ENCODE measurements at places on chromosomes 3 and 15.

- no peak for DNase-seq
Observed at GRCh38 chr3:98027085-98027446, 8.0 kb downstream of the GABRR3 start.

GRCh38 chr15:41660235-41661077, at the start of gene MGA:
TSS of gene MGA (plus strand) at chr15:41660405.
- peak; percentile 83 for DNase-seq

GRCh38 chr15:62732078-62732477, 310.5 kb upstream of the TPM1 start:
- DNase-seq = no peak

DNA sequence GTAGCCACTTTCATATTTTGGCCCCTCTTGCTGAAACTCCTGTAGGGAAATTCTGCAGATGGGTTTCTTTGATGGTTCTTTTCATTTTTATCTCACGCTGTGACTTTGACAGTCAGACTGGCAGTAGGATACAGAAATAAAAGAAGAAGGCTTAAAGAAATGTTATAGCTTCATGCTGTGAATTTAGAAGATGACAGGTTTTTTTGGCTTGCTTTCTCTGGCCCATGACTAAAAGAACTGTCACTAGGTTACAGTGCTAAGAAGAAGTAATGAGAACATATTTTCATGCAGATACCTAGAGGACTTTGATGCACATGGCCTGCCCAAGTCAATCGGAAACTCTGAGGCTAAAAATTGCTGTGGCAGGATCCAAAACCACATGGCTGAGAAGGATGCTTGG, 334.5 kb downstream of the EPHA6 start:
- no peak for DNase-seq

- DNase-seq = no peak
Observed at GRCh38 chr15:66619152-66619903, 53.5 kb upstream of the LCTL start.

DNA sequence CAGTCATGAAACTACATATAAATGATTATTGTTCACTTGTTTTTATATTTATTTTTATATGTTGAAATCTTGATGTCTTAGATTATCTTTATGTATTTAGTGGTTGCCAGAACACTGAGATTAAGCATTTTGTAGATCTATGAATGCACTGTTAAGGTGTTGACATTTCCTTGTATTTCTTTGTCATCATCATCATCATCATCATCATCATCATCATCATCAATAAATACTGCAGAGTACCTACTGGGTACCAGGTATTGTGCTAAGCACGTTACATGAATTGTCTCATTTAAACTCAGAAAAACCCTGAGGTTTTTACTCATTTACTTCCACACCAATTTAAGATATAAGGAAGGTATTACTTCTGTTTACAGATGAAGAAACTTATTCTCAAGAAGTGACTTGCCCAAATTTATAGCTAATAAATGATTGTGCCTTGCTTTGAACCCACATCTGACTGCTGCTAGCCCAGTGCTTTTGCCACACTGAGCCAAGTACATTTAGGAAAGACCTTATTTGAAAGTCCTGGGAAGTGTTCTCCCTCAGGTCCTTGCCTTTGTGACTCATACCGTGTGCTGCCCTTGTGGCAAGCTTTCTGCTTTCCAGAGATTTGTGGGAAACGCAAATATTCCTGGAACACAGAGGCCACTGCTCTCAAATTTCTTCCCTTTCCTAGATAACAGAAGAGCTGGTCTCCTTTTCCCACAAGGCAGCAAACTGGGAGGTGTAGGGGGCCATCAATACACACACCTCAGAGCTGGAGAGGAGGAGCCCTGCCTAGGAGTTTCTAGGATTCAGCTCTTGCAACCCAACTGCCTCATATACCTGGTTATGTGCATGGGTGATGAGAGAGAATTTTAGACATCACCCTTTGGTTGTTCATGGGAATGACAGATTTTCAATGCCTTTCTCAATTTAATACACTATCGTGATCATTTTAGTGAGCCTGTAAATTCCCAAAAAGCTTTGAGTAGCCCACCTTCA, 115.4 kb upstream of the C15orf61 start:
- DNase-seq = no peak

GRCh38 chr3:97882975-97883598, 61.3 kb downstream of the CRYBG3 start:
- no peak for DNase-seq

GRCh38 chr15:50458348-50459112, 34.3 kb downstream of the USP8 start:
- no peak for DNase-seq

DNA sequence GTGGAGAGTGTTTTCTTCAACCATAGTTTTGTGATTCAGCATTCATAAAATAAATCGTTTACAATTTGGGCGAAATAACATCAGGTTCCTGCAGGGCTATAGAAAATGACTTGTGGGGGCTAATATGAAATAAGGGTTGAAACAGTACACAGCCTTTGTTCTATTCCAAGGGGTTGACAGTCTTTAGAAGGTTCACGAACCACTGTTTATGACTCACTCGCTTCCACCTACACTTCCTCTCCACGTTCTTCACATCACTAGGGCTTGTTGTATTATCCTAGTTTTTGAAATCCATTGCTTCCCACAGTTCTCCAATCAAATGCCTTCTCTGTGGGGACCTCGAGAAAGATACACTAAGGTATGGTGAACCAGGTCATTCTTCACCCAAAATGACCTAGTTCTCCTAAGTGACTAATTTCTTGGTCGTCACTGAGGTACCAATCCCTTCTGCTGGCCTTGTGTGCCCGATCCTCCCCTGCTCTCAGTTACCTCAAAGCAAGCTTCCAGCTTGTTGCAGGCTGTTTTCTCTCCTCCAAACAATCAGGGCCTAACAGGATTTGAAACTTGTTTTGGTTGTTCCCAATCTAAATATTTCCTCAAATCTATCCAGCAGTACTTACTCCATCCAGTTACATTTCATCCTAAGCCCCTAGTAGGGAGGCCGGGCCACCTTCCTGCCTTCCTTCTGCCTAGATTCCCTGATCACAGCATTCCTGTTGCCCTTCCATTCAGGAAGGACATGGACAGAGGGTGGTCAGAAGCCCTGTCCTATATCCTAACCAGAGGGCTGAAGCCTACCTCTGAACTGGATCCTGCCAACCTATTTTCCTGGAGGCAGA, 23.1 kb upstream of the TBL1XR1 start:
- no peak for DNase-seq

- no peak for DNase-seq
Observed at GRCh38 chr3:42605546-42606173, 5.2 kb downstream of the NKTR start.

DNA sequence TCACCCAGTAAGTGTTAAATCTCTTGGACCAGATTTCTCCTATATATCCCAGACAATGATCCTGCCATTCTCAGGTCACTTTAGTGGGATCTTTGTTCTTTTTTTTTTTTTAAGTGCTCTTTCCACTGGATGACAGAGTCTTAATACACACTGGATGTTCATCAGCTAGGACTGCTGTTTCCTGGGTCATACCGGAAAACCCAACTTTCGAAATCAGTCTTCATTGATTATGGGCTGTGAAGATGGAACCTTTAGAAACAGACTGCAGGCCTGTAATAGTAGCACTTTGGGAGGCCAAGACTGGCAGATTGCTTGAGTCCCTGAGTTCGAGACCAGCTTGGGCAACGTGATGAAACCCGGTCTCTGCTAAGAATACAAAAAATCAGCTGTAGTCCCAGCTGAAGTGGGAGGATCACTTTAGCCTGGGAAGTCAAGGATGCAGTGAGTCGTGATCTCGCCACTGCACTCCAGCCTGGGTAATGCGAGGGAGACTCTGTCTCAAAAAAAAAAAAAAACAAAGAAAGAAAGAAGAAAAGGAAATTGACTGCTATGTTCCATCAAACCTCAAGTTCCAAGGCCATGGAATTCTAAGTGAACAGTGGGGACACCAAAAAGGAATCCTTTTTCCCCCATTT, 2.3 kb downstream of the EOGT start:
- no peak for DNase-seq

DNA sequence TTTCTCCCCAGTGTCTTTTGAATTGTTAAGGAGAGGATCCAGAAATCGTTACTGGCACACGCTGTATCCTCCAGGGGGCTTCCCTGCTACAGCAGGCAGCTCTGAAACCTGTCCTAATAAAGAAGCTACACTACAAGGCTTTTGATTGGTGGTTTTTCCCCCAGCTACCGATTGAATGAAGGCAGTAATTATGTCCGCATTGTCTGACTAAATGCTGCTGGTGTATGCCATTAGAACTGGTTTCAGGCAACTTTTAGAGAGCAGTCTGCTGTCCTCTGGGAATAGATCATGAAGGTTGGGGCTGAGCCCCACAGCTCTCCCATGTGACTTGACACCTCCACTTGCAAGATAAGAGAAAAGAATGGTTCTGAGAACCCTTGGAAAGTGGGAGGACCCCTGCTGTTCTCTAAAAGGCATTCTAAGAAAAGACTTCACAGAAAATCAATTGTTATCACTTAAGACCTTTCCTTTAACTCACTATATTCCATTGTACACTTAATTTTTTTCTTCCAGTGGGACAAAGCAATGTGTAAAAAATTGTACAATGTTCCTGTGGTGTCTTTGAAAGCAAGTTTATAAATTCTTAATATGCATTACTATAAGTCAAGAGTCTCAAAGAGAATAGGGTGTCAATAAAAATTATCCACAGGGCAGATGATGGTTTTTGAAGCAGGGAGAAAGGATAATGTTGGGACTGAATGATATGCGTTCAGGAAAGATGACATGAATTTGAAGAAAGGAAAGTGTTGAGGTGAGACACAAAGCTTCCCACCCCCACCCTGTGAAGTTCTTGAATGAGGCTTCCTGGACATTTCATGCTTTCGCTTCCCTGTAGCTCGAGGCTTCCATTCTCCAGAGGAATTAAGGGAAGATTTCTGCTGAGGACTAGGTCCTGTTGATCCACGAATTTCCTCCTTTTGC, 53.0 kb upstream of the DAZL start:
- no peak for DNase-seq

DNA sequence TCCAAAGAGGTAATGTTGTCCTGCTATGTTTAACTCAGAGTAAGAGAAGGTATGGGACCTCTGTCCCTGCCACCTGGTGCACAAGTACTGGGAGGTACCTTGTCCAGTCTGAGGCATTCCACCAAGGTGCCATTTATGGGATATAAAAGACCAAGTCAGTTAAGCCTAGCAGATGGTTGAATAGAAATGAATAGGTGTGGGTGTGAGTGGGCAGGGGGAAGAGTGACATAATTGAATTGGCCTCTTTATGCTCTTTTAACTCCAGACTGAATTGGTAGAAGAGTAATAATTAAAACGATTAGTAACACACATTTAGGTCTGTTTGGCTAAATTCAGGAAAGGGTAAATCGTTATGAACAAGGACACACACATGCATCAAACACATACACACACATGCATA, 562 bp downstream of the ADGRG7 start:
- DNase-seq = no peak

DNA sequence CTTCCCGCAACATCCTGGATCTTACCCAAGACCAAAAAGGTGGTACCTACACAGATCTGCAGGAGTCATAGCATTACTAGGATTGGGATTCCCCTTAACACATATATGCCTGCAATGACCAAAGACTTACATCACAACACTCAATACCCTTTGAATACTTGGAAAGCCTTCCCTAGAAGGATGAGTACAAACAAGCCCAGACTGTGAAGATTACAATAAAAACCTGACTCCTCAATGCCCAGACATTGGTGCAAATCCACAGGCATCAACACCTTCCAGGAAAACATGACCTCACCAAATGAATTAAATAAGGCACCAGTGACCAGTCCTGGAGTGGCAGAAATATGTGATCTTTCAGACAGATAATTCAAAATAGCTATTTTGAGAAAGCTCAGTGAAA, 326.8 kb downstream of the TBL1XR1 start:
- DNase-seq = no peak

- no peak for DNase-seq
Observed at GRCh38 chr15:78955355-78955754, 10.5 kb upstream of the CTSH start.

GRCh38 chr3:69443457-69443920, 57.6 kb upstream of the FRMD4B start:
- no peak for DNase-seq

DNA sequence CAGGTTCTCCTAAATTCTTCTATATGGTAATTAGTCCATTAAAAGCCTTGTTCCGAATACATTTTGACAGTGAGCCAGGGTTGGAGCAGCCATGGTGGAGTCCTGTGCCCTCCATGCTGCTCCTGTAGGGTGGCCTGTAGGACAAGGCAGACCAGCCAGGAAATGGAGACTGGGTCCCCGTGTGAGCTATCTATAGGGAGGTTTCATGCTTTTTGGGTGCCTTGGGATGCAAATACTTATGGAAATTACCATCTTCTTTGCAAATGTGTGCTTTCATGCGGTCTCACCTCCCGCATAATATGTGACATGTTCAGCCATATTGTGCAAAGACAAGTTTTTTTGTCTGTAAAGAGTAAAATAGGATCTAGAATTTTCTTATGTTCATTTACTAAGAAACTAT, 58.0 kb upstream of the FURIN start:
- no peak for DNase-seq

GRCh38 chr3:184911570-184911969, 99.6 kb downstream of the VPS8 start:
- DNase-seq = no peak

GRCh38 chr15:75339531-75340240, 3.8 kb downstream of the COMMD4 start:
- DNase-seq = no peak

GRCh38 chr15:99495430-99496301, 70.1 kb upstream of the MEF2A start:
- peak; percentile 80 for DNase-seq

GRCh38 chr15:78993931-78994530, 49.2 kb upstream of the CTSH start:
- no peak for DNase-seq

DNA sequence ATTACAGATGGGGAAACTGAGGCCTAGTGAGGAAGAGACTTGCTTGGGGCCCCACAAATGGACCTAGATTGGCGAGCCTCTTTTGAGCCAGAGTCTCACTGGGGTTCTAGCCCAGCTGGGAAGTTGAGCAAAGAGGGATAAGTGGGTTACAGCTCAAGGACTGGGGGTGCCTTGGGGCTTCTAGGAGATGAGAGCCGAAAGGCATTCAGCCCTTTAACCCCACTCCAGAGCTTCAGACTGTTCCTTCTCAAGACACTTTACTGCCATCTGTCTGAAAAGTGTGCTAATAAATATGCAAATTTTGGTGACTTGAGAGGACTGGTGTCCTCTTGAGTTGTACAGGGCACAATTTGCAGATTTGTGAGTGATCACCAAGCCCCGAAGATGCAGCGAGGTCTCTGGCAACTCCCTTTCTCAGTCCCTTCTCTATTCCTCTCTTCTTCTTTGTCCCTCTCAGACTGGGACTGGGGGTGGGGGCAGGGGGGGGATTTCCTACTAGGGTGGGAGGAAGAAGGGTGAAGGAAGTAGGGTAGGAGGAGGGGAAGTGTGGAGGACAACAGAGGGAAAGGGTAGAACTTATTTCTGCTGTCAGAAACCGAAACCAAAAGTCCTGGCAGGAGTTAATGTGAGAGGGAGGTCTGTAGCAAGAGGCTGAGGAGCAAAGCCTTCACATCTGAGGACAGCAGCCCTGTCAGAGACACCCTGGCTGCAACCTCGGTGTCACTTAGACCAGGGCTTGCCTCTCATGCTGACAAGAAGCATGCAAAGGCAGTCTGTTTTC, 16.2 kb upstream of the ANKDD1A start:
- DNase-seq = peak; percentile 86

All from KG1 (cell line).